Activated T-helper 1 cell treated with anti-CD3 and anti-CD28 coated beads, Interleukin-2, amount 50 U/mL, for 16 hours (primary cell): ENCODE measurements at places on chromosomes 7 and 10.

DNA sequence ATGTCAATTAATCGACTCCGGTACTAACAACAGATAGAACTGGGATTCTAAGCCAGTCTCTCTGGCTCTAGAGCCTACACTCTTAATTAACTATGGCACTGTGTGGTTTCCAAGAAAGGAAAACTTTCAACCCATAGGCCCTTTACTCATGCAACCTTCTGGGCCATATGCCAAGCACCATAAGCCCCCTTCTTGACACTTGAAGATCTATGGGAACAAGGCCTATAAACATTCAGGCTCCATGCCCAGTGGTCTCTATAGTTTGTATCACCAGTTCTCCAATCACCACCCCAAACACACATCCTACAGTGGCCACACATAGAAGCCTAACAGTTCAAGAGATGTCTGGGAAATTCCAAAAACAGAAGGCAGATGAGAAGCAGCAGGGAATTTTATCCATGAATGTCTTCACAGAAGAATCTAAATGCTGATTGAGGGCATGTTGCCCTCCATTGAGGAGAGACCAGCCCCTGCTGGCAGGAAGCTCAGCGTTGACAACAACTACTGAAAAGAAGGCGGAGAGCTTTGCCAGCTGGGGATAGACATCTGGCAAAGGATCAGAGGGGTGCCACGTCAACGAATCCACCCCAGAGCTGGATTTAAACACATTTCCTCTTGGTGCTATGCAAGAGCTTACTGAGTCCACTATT lies 64.4 kb downstream of the GRM3 start:
- DNase-seq = no peak

DNA sequence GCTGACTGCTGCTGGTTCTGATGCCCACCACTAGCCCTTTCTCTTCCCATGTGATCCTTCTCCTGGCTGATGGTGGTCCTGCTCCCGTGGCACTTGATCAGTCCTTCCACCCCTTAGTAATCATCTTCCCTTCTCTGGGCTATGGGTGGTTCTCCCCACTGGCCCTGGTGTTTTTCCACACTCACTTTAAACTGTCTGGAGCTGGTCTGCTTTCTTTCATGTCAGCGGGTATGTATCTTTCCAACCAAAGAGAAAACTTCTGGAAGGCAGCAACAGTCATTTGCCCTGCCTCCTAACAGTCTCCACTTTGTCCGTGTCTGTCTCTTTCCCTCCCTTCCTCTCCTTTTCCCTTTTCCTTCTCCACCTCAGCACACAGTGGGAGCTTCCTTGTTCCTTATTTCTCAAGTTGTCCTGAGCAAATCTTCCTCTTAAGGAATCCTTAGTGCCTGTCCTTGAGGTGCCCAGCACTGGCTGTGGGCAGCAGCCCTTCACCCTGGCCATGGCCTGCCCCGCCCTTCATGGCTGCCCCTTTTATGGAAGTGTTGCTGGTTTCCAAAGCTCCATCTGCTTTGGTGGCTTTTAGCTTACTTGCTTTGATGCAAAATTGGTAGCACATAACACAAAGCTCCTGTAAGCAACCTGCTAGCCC lies 189.0 kb downstream of the TCF7L2 start:
- no peak for DNase-seq

- DNase-seq = no peak
These were observed 10.1 kb downstream of the GDF2 start for GRCh38 chr10:47332371-47332770.

- no peak for DNase-seq
These were observed 2.8 kb downstream of the DUSP5 start for GRCh38 chr10:110500515-110500905.

DNA sequence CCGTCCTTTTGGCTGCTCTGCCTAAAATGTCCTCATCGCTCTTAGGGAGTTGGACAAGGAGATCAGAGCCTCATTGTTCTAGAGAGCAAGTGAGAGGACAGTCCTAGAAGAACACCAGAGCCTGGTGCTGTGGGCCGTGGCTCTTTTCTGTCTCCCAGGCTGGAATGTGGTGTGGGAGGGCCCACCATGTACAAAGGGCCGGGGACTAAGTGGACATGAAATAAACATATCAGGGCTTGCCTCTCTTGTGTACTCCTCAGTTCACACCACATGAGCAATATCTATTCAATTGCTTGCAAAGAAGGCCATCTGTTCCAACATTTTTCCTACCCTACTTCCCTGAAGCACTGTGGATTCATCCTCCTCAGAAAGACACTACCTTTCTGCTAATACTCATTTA lies 510.4 kb downstream of the SUGCT start:
- no peak for DNase-seq

GRCh38 chr10:83574770-83575169 lies 564.5 kb upstream of the GHITM start:
- no peak for DNase-seq

GRCh38 chr7:925601-926000 lies 28.9 kb downstream of the ADAP1 start:
- DNase-seq = no peak

DNA sequence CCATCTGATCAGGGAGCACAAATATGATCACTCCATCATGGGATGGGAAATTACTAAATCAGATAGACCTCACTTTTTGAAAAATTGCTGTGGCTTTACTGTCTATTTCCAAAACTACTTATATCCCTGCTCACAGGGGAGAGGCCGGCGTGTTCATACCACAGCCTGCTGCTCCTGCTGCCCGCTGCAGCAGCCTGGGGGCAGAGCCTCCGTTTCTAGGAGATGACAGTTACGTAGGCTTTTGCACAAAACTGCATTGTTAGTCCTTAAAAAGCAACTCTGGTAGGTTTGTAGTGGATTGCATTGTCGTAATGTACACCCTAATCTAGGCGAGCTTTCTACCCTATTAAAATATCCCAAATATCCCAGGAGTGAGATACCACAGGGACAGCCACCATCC lies 203.7 kb downstream of the EBF3 start:
- DNase-seq = no peak

DNA sequence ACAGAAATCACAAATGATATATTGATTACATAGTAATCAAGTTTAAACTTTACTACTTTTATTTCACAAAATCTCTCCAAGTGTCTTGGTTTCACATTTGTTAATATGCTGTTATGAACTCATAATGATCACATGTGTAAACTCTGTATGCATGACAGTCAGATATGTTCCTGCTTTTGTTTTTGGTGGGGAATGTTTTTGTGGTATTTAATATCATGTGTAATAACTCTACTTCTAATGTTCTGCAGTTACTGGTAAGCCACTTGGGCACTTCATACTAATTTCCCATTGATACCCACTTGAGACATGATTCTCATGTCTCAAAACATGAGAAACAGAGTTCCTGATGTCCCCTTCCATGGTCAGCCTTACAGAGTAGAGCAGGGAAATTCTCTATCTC lies 109.1 kb upstream of the INHBA start:
- DNase-seq = no peak

DNA sequence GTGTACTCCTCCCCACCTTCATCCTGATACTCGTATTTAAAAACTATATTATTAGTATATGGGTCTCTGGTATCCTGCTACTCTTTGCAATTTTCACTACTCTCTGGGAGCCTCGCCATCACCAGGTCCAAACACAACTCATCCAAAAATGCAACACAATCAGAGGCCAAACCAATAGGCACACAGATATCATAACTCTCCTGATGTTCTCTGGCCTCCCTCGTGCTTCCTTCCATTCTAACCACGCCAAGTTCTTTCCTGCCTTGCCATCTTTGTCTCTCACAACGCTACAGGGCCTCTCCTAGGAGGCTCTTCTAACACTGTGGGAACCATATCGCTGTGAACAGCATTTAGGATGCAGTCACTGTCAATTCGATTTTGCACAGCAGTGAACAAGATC lies 7.3 kb downstream of the RHEB start:
- DNase-seq = no peak

- DNase-seq = no peak
These were observed 145.2 kb downstream of the DNAJB6 start for GRCh38 chr7:157482025-157482424.

DNA sequence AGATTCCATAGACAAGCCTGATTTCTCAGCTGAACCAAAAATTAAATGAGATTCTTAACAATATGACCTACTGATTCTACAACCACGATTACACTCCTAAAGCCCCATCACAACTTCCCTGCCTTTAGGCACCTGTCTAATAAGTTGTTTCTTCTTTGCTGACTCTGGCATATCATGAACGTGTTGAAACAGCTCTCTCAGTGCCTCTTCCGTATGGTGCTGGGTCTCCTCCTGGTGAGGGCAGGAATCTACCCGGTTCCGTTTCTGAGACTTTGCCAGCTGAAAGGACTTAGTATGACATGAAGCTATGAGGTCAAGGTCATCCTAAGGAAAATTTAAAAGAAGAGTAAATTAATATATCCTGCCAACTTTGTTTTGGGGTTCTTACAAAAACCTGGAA lies 48.6 kb downstream of the ARHGAP19 start:
- no peak for DNase-seq

- no peak for DNase-seq
These were observed 170.1 kb downstream of the ADRA2A start for GRCh38 chr10:111246814-111247452.

- no peak for DNase-seq
These were observed 298.7 kb upstream of the LRRTM3 start for GRCh38 chr10:66627156-66627555.

DNA sequence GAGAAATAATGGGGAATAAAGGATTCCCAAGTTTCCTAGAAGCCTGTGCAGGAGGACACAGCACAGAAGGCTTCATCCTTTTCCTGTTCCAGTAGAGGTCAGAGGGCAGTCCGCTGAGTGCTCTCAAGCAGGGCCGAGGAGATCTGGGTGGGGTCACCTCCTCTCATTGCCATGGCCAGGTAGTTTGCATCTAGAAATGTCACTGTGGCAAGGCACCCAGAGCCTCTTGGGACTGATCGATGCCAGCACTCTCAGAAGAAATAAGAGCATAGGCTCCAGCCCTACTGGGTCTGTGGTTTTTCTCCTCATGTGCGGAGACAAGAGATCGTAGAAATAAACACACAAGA lies 7.9 kb downstream of the NUB1 start:
- DNase-seq = no peak

- DNase-seq = no peak
These were observed 6.6 kb downstream of the SEMA3A start for GRCh38 chr7:84187813-84188510.

DNA sequence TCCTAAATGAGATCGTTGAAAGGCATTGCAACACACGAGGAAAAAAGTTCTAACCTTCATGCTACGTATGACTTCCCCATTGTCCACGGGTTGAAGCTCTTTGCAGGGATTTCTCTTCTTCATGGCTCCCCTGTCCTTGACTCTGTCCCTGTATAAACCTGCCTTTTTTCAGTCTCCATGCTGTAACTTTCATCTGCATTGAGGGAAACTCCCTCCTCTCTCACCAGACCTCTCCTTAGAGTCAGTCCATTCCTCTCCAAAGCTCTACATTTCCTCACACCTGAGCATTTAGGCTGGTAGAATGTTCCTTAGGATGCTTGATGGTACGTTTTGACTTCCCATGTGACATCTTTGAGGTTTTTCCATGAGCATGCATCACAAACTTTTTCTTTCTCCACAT lies 134.2 kb upstream of the FAM171A1 start:
- DNase-seq = no peak

GRCh38 chr7:128914566-128915151 lies 4.2 kb upstream of the KCP start:
- DNase-seq = no peak

GRCh38 chr10:58695022-58695421 lies 182.3 kb downstream of the BICC1 start:
- DNase-seq = no peak

GRCh38 chr7:44390701-44391100 lies 65.3 kb upstream of the CAMK2B start:
- DNase-seq = no peak

GRCh38 chr10:51501396-51501795 lies 198.0 kb downstream of the CSTF2T start:
- no peak for DNase-seq

GRCh38 chr10:23656735-23657134 lies 217.9 kb downstream of the OTUD1 start:
- no peak for DNase-seq

DNA sequence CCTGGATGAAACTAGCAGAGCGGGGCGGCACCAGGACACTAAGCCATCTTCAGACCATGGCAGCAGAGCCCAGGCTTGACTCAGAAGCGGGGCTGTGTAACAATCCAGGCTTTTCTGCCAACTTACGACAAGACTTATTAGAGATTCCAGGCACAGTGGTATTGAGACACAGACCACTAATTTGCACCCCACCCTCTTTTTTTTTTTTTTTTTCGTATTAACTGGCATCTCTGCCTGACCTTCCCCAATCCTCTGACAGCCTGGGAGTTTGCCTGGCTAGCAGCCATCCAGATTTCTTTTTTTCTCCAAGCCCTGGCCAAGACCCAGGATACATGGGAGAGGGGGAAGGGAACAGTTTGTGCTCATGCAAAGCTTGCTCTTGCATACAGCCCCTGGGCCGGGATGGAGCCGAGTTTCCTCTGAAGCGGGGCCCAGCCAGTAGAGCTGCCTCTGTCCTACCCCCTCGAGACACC lies 182.4 kb downstream of the PLXNA4 start:
- DNase-seq = no peak

DNA sequence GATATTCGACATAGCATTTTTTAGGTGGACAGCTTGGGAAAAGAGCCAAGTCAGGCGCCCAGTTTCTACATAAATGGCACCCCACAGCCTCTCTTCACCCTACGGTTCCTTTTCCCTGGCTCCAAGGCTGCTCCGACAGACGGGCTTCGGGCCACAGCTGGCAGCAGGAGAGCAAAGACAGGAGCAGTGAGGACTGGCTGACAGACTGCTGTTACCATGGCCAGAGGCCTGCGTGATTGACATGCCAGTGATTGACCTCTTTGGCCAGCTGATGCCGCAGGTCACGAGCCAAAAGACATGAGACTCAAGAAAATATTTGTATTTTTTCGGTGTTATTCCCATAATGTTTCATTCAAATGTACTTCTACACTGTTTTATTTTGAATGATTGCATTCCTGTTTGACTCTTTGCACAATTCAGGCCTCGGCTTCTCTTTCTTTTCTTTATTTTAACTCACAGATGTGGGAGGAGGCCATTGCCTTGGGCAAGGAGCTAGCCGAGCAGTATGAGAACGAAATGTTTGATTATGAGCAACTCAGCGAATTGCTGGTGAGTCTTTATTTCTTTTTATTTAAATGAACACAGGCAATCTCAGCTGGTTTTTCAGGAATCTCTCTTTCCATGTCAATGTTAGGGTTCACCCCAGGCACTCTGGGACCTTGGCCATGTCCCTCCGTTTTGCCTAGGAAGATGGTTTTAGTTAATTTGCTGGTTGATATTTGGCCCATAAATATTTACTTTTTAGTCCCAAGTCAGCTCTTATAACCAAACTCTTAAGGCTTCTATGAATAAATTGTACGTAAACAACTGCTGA lies 146.3 kb upstream of the NPS start:
- DNase-seq = no peak

- DNase-seq = no peak
These were observed 79.2 kb downstream of the SRPK2 start for GRCh38 chr7:105309235-105310169.

- no peak for DNase-seq
These were observed 17.9 kb downstream of the RPP30 start for GRCh38 chr10:90889636-90890035.
